Stimulated activated CD8-positive, alpha-beta memory T cell treated with anti-CD3 and anti-CD28 coated beads, Interleukin-7, amount 100 ng/mL, for 1 hour (primary cell): ENCODE measurements at places on chromosomes 4 and X.

DNA sequence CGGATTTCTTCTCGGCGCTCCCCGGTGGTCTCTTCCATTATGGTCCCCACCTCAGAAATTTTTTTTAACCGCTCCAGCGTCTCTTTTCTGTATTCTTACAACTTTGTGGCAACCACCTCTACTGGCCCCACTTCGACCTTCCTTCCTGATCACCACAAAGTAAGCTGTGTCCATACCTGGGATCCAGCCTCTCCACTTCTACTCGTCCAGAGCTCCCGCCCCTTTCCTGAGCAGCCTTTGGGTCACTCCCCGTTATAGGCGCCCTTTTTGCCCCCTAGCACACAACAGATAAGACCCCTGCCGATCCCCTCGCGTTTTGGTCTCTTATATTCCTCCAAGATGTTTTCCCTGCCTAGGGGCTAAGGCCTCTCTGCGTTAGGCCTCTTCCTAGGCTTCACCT lies 557 bp downstream of the PIGG start:
- no peak for DNase-seq

DNA sequence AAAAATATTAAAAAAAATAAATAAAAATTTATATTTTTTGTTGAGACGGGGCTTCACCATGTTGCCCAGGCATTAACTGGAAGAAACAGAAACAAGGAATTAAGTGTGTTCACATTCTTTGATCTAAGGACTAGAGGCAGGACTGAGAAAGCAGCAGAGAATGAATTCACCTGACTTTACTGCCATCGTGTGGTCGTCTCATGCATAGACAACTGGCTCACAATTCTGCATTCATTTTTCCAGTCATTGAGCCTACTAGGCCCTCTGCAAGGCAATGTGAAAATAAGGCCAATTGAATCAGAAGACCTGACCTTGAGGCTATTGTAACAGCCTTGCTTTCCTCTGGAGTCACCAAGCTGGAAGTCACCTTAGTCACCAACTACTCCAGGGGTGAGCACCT lies 37.4 kb downstream of the LHFPL1 start:
- DNase-seq = no peak

GRCh38 chrX:107677501-107677901 lies 49.2 kb downstream of the PRPS1 start:
- DNase-seq = no peak

- no peak for DNase-seq
Observed at GRCh38 chr4:167642250-167642649, 408.0 kb upstream of the SPOCK3 start.

GRCh38 chr4:26520728-26521450 lies 30.6 kb upstream of the CCKAR start:
- DNase-seq = no peak

GRCh38 chr4:110610620-110610939 lies 12.3 kb downstream of the PITX2 start:
- no peak for DNase-seq

GRCh38 chr4:7876201-7876875 lies 63.3 kb downstream of the AFAP1 start:
- DNase-seq = no peak

GRCh38 chr4:55296096-55296495 lies 49.9 kb upstream of the SRD5A3 start:
- DNase-seq = no peak

DNA sequence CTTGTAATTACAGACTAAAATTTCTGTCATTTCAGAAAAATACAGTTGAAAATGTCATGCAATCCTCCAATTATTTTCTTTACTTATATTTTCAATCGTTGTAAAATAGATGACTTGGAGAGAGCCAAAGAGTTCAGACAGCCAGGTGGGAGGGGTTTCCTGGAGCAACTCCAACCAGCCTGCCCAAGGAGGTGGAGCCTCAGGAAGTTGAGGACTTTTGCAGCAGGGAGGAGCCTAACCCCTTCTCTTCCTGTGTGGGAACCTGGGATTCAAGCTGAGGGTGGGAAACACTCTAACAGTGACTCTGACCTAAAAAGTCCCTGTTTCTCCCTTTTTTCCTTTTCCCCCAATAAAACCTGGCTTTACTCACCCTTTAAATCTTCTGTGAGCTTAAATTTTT lies 72.2 kb upstream of the GABRG1 start:
- no peak for DNase-seq
